ENCODE measurements at places on chromosomes 3 and 15. TPM values are rescaled to one million over a fixed set of nuclear protein-coding genes. Genes with fewer than 3 reads are reported as not detected.

KNG1 gene
- 0.13 TPM for total RNA-seq

EIF4E3 gene
- 4.2 TPM for total RNA-seq

ADAMTSL3 gene
- 42.8 TPM for total RNA-seq

SRGAP3 gene
- total RNA-seq: 20.2 TPM

NDUFB5 gene
- 197 TPM for total RNA-seq

ATP13A4 gene
- 0.62 TPM for total RNA-seq

NDN gene
- total RNA-seq: 200 TPM

ADIPOQ gene
- not detected for total RNA-seq

EEF1AKMT4 gene
- 1.6 TPM for total RNA-seq

CISH gene
- total RNA-seq: 3.9 TPM

FOXL2NB gene
- total RNA-seq: not detected

MESP1 gene
- 0.75 TPM for total RNA-seq

OR5K2 gene
- total RNA-seq: not detected

ANKRD34C gene
- under 0.01 TPM for total RNA-seq

CCDC9B gene
- 5.3 TPM for total RNA-seq

MYZAP gene
- total RNA-seq: 2.9 TPM

ZIC1 gene
- total RNA-seq: 11.8 TPM

All from muscle of leg (tissue), 16 donors.